ENCODE measurements at places on chromosomes 2 and 18. TPM values are rescaled to one million over a fixed set of nuclear protein-coding genes. Genes with fewer than 3 reads are reported as not detected.

Gene LHCGR
- not detected for total RNA-seq

Gene CPO
- total RNA-seq = not detected

Gene LINC00305
- total RNA-seq = not detected

Gene SERPINB5
- 470 TPM for total RNA-seq

Gene APCDD1
- not detected for total RNA-seq

Gene SP5
- not detected for total RNA-seq

Gene LYPD6
- 1.4 TPM for total RNA-seq

Gene LRRC30
- total RNA-seq = not detected

Gene WNT6
- total RNA-seq = not detected

Gene CNDP1
- total RNA-seq = not detected

Gene MYO1B
- total RNA-seq = 405 TPM

Gene DCC
- not detected for total RNA-seq

Gene NYAP2
- total RNA-seq = under 0.01 TPM

Gene CNGA3
- total RNA-seq = not detected

Gene BCL11A
- 14.9 TPM for total RNA-seq

Gene ZNF385B
- total RNA-seq = not detected

Gene LIMS4
- not detected for total RNA-seq

Gene MOB4
- total RNA-seq = 30.2 TPM

Gene MALL
- 38.3 TPM for total RNA-seq

Gene TP53I3
- total RNA-seq = 26.4 TPM

Gene GPBAR1
- total RNA-seq = under 0.01 TPM

Gene L3MBTL4
- 8.0 TPM for total RNA-seq

Gene IL36G
- total RNA-seq = 2.6 TPM

Gene RBFA
- total RNA-seq = 23.3 TPM

Gene TLX2
- not detected for total RNA-seq

Gene NEB
- total RNA-seq = 3.3 TPM

Gene ACTR3
- 215 TPM for total RNA-seq

Gene ANO7
- not detected for total RNA-seq

Gene KCNG3
- under 0.01 TPM for total RNA-seq

Gene CABYR
- 1.4 TPM for total RNA-seq

Gene TNFRSF11A
- 0.34 TPM for total RNA-seq

Gene C2orf92
- 3.1 TPM for total RNA-seq

Gene ASPRV1
- total RNA-seq = 0.34 TPM

Gene PPP1R1C
- 0.68 TPM for total RNA-seq

Gene SRD5A2
- total RNA-seq = 0.07 TPM

Gene BARD1
- total RNA-seq = 9.0 TPM

Gene RHBDD1
- 44.4 TPM for total RNA-seq

Gene NDUFS1
- 95.7 TPM for total RNA-seq

Gene UGT1A4
- 1.8 TPM for total RNA-seq

Gene AGAP1
- 30.0 TPM for total RNA-seq

Gene POTEI
- not detected for total RNA-seq

Gene SPHKAP
- not detected for total RNA-seq

Gene ANKRD62
- total RNA-seq = under 0.01 TPM

Gene ANKRD30BL
- total RNA-seq = not detected

Gene REG3G
- not detected for total RNA-seq

Gene FSHR
- total RNA-seq = not detected

Gene MRPL44
- 35.9 TPM for total RNA-seq

Gene RAB6C
- total RNA-seq = under 0.01 TPM

Gene KCNIP3
- total RNA-seq = 1.6 TPM

Gene ALLC
- total RNA-seq = not detected

Gene FBXO41
- 2.4 TPM for total RNA-seq

All from nasal cavity respiratory epithelium epithelial cell of viscerocranial mucosa (primary cell).